ENCODE measurements at places on chromosomes 1 and 21.
A peak's percentile ranks its signal among the peaks of the same experiment; 100 is the strongest.

DNA sequence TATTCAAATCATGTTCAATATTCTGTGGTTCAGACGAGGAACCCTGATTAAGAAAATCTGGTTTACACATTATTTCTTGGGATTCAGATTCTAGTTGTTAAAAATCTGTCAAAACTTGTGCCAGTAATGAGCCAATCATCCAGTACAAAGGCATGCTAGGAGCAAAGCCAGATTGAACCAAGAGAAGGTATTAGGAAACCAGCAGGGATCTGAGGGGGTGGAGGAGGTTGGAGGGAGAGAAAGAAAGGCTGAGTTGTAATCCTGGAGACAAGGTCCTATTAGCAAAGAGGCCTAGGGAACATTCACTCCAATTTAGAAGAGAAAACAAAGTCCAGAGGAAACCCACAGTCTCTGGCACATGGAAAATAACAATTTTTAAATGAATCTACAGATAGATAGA is 352.9 kb downstream of the LTN1 start:
- DNase-seq, result peak; percentile 45

GRCh38 chr1:10615332-10615731 is 140.6 kb downstream of the PEX14 start:
- DNase-seq, result no peak

DNA sequence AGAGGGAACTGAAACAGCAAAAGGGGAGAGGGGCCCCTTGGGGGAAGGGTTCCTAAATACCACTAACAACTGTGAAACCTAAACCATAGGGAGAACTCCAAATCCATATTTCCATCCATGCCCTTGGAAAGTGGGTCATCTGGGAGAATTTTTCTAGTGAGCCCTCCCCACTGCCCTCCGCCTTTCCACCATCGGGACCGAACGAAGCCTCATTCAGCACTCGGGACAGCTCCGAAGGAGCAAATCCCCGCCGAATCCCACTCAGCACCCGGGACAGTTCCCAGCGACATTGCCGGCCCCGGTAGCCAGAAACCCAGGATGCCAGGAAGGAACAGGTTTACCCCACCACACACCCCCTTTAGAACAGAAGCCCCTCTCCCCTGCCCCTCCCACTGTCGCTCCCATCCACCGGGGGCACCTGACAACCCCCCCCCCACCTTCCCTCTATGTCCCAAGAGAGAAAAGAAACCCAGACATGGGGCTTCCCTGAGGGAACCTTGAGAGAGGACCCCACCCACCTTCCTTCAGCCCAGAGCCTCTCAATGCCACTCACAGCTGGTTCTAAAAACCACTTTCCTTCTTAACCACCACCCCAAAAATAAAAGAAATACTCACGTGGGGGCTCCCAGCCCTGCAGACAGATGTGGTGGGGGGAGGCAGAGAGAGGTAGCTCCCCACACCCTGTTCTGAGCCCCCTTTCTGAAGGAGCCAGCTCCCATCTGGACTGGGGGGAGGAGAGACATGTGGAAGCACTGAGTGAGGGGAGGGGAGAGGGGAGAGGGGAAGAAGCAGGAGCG is 4.5 kb downstream of the DLGAP3 start:
- DNase-seq, result peak; percentile 54

DNA sequence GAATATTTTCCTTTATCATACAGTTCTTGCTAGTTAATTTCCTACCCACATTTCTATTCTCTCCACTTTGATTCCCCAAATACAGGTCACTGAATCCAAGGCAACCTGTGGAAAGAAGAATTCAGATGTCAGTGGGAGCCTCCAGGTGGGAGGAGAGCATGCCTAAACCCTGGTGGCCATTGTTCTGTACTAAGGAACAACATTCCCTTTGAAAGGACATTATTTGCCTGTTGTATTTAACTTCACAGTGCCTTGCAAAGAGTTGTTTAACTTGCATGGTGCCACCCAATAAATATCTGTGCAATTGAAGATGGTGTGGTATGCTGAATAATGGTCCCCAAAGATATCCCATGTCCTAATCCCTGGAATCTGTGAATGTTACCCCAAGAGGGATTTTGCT is 21.3 kb downstream of the NPHS2 start:
- no peak for DNase-seq

GRCh38 chr1:40305451-40305850 is 11.6 kb downstream of the COL9A2 start:
- no peak for DNase-seq

- DNase-seq, result peak; percentile 82
Observed at GRCh38 chr1:47378147-47378546, 37.9 kb upstream of the FOXE3 start.
